ENCODE measurements at places on chromosomes 2 and 18.

DNA sequence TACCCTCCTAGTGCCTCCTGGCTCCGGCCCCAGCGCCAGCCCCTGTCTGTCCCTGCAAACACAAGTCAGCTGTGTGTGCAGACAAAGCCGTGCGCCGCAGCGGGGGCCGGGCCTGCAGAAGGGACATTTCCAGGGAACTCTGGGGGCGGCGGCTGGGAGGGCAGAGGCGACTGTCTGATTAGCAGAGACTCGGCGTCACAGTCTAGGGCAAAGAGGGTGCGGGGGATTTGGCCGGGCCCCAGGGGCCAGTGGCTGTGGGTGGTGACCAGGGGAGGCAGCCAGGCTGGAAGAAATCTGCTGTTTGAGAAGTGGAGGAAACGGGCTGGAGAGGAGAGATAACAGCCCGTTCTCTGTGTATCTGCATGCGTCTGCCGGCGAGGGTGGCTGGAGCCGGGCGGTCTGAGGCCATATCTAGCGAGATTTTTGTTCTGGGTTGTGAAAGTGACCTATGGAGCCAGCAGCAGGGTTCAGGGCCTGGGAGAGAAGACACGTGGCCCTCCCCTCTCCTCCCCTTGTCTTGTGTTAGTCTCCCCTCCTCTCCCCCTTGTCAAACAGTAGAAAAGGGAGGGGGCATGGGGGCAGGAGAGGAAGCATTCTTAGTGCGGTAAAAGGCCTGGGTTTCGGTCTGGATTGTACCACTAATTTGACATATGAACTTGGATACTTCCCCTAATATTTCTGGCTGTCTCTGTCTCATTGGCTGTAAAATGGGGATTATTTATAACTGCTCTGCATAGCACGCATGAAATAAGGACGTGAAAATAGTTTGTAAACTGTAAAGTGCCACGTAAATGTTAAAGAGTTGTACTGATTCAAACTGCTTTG lies 169.4 kb downstream of the SMAD7 start:
- no peak for DNase-seq

- no peak for DNase-seq
Measured at GRCh38 chr2:176174824-176175708, 13.4 kb upstream of the HOXD1 start.

DNA sequence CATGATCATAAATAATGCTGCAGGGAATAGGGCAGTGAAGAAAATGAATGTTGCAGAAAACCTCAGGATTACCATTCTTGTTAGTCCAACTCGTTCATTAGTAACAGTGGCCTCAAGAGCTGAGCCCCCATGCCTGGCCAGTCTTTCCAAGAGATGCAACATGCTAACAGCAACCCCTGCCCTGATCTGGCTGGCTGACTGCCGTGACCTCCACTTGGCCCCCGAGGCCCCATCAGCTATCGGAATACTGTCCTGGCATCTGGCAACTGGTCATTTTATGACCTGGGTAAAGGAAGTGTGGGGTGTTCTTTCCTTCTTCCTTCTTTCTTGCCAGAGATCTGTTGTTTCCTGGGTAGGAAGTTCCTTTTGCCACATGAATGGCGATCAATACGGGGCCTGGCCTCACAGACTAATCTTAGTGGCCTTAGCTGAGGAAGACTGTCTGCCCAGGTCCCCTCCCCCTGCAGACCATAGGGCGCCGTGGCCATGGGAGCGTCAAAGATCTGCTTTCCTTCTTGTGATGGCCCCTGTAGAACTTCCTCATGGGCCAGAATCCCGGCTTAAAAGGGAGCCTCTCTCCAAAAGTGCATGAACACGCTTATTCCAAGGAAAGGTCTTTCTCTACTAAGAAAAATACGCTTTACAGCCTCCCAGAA lies 10.6 kb upstream of the TRABD2A start:
- DNase-seq, result no peak

GRCh38 chr18:2410688-2411087 lies 160.6 kb downstream of the METTL4 start:
- no peak for DNase-seq

GRCh38 chr2:45134726-45135125 lies 125.5 kb upstream of the SIX2 start:
- no peak for DNase-seq

Measured in D341Med (cell line).